ENCODE measurements at places on chromosomes 5 and 9.

GRCh38 chr5:135434591-135435466 is 12.3 kb downstream of the DCANP1 start:
- no peak for ATAC-seq

DNA sequence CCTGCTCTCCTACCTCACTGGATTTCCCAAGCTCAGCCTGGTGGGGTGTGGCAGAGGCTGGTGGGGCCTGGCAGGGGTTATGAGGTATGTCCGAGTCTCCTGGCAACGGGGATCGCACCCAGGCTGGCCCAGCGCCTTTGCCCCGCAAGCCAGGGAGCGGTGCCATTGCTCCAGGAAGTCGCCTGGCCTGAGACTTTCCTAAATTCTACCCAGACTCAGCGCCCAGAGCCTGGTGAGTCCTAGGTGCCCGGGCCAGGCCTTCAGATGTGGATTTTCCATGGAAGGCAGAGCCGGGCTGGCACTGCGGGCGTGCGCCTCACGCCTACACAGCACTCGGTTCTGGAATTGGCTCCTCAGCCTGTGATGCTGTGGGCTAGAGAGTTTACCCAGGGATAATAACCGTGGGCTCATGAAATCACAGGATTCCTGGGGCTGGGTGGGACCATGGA is 155.4 kb upstream of the COL5A1 start:
- no peak for ATAC-seq

DNA sequence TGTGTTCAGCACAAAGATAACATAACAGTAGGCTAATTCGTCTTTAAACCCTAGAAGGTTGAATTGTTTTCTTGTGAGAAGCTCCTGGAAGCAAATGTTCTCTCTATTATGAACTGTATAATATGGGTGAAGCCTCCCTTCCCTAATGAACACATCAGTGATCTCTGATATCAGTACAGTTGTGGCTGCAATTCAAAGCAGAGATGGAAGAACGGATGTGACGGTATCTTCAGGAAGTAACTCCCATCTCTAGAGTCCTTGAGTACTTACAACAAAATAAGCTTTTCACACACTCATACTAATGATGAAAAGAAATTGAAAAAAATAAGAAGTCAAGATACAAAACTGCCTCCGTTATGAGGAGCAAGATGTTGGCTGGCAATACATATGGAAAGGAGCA is 4.5 kb downstream of the HCN1 start:
- ATAC-seq = no peak

DNA sequence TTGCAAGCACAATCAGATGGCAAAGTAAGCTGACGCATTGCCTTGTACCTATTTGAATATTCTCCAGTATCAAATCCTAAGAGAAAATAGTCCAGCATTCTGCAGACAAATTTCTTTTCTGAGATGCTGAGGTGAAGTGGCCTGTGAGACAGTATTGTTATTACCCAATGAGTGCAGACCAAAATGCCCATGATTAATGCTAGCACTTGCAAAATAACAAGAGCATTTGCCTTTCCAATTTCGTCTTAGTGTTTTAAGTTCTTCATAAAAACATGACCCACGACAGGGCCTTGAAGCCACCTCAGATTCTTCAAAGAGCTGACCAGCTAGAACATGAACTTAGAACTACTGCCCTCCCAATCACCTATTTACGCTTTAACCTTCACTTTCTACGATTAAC is 2.6 kb upstream of the IQGAP2 start:
- no peak for ATAC-seq

GRCh38 chr5:150497989-150498317 is 10.0 kb upstream of the NDST1 start:
- peak; percentile 53 for ATAC-seq
